ENCODE measurements at places on chromosomes 16 and 17. TPM values are rescaled to one million over a fixed set of nuclear protein-coding genes. Genes with fewer than 3 reads are reported as not detected.

Gene LYZL6
- not detected for total RNA-seq

Gene KRTAP1-1
- 0.87 TPM for total RNA-seq

Gene VTN
- 0.11 TPM for total RNA-seq

Gene BFAR
- 60.4 TPM for total RNA-seq

Gene TBC1D3D
- 0.12 TPM for total RNA-seq

Gene FOXC2
- total RNA-seq = 1.2 TPM

Gene CDRT15L2
- not detected for total RNA-seq

Gene TPSD1
- total RNA-seq = not detected

Gene BCAR1
- 52.8 TPM for total RNA-seq

Gene BRIP1
- 6.5 TPM for total RNA-seq

Gene GNGT2
- not detected for total RNA-seq

Gene WNT3
- 0.62 TPM for total RNA-seq

Gene MYH2
- under 0.01 TPM for total RNA-seq

Gene HOXB6
- total RNA-seq = 0.62 TPM

Gene HYDIN
- 1.00 TPM for total RNA-seq

Gene OR3A2
- total RNA-seq = under 0.01 TPM

Gene HSPB9
- not detected for total RNA-seq

Gene CCDC102A
- total RNA-seq = 27.4 TPM

Gene NPIPB9
- total RNA-seq = 4.1 TPM

Gene FBXO39
- 0.33 TPM for total RNA-seq

Gene OR4D1
- not detected for total RNA-seq

Gene SLC12A3
- total RNA-seq = not detected

Gene CTF1
- total RNA-seq = 3.0 TPM

Gene SALL1
- total RNA-seq = 6.0 TPM

Gene MAP2K3
- 34.5 TPM for total RNA-seq

Gene CLEC10A
- not detected for total RNA-seq

Gene TP53TG3C
- not detected for total RNA-seq

Gene MRM1
- 6.5 TPM for total RNA-seq

Gene KRTAP2-3
- total RNA-seq = 1.00 TPM

Gene GCSH
- total RNA-seq = 35.2 TPM

Gene LRRC37B
- 12.3 TPM for total RNA-seq

Gene DNAJC7
- total RNA-seq = 91.4 TPM

Gene HS3ST3B1
- total RNA-seq = 19.7 TPM

Gene RAB11FIP4
- total RNA-seq = 0.66 TPM

Gene KRT26
- not detected for total RNA-seq

Gene APOBR
- not detected for total RNA-seq

Gene DYNLRB2
- not detected for total RNA-seq

Gene KRT33A
- total RNA-seq = not detected

Gene TOM1L1
- total RNA-seq = 18.0 TPM

Gene FTSJ3
- total RNA-seq = 73.0 TPM

Gene PITPNM3
- 0.37 TPM for total RNA-seq

Gene ZG16B
- total RNA-seq = 0.87 TPM

Gene HOXB9
- not detected for total RNA-seq
